ENCODE measurements at places on chromosomes 12 and 14.
A peak's percentile ranks its signal among the peaks of the same experiment; 100 is the strongest.

DNA sequence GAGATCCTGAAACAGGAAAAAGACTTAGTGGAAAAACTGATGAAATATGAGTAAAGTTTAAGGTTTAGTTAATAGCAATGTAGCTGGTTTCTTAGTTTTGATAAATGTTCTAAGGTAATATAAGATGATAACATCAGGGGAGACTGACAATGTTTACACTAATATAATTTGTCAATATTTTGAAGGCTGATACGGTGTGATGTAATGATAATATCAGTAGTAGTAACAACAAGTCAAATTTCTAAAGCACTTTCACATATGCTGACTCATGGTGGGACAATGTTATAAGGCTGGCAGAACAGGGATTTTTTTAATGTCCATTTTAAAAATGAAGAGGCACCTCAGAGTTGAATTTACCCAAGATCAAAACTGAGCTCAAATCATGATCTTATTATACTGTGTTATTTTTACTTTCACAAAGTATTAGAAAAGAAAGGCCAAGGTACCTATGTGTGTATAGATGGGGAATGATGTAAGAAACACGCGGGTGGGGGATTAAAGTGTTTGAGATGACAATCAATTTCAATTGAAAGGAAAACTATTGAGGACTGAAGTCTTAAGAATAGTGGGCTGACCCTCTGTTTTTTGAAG is 2.4 kb upstream of the FLRT2 start:
- DNase-seq = no peak

DNA sequence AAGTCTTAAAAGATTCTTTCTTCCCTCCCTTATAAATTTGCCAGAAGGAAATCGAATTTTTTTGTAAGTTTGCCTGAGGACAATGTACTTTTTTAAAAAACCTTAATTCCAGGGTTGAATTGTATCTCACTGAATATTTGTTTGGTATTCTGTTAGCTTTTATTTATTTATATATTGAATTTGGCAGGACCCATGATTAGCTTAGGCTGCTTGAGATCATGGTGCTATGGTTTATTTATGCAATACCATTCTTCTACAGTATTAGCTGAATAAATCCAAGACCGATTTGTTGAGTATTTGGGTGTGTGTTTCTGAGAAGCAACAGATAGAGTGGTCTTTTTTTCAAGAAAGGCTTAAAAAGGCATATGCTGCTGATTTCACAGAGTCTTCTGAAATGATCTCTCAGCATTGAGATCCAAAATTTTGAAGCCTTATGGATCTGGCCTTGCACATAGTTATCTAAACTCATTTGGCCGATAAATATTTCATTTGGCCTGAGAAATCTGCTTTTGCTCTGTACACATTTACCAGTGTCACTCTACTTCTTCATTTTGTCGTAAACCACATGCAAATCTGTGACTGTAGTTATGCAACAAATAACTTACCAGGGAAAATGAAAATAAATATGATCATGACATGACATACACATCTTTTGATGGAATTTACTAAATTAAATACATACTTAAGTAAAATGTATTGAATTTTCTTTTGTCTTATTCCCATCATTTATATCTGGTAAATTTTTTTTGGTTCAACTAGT is 265.8 kb upstream of the FLRT2 start:
- DNase-seq = no peak

- DNase-seq = no peak
Measured at GRCh38 chr12:24491968-24492367, 456.9 kb downstream of the BCAT1 start.

DNA sequence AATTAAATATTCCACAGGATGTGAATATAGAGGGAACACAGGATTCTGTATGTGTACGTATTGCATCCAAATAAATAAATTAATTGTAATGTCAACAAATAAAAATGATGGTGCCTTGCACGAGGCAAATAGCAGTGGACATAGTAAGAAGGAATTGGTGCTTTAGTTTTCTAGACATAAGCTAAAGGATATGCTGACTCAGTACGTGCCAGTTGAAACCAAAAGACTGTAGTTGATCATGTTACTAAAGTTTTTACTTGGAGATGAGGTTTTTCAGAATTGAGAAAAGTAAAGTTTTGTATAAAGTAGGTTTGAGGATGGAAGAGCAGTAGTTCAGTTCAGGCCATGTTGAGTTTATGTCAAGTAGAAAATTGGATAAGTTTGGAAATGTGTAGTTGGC is 807.2 kb downstream of the SLC16A7 start:
- no peak for DNase-seq

- no peak for DNase-seq
Measured at GRCh38 chr14:60738843-60739508, 4.4 kb downstream of the MNAT1 start.

- no peak for DNase-seq
Measured at GRCh38 chr12:66799551-66799950, 120.7 kb upstream of the GRIP1 start.

DNA sequence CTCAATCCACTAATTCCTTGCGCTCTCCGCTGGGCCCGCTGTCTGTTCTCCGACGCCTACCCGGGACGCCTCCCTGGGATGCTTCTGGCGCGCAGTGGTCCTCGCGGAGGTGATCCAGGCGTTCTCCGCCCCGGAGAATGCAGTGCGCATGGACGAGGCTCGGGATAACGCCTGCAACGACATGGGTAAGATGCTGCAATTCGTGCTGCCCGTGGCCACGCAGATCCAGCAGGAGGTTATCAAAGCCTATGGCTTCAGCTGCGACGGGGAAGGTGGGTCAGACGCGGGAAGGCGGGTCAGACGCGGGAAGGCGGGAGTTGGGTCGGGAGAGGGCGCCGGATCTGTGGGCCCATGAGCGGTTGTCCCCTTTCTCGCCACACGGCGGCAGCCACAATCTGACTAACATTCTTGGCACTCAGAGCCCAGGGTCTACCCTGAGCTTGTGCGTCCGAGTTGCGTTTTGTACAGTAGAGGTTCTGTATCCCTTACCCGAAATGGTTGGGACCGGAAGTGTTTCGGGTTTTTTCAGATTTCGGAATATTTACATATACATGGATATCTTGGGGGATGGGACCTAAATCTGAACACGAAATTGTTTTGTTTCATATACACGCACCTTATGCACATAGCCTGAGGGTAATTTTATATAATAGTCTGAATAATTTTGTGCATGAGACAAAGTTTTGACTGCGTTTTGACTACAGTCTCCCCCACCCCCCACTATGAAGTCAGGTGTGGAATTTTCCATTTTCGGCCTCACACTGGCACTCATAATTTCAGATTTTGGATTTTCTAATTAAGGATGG is 762 bp downstream of the C12orf57 start:
- DNase-seq = peak; percentile 55

- DNase-seq = no peak
Measured at GRCh38 chr12:122545855-122546254, 18.8 kb downstream of the KNTC1 start.

DNA sequence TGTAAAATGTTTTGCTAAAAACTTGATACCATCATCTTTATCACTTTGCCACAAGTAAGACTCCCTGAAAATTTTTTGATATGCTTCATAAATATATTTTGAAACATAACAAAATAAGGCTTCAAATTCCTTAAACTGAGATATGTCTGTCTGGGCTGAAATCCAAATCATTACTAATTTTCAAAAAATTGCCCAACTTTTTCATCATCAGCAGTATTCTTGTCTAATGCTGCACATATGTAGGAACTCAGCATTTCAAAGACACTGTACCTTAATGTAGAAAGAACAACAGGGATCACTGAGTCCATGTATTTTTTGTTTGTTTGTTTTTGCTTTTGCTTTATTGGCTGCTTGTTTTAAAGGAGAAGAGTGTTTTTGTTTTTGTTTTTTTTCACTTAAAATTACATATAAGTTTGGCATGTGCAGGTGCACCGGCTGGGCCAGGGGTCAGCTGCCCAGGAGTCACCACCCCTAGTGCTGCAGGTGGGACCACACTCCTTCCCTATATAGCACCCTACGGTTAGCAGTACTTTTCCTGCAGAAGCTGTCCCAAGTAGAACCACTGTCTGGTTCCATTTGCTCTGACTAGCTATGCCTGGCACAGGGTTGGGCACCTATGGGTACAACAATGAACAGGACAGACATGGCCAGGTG is 231.2 kb downstream of the PIK3C2G start:
- no peak for DNase-seq

DNA sequence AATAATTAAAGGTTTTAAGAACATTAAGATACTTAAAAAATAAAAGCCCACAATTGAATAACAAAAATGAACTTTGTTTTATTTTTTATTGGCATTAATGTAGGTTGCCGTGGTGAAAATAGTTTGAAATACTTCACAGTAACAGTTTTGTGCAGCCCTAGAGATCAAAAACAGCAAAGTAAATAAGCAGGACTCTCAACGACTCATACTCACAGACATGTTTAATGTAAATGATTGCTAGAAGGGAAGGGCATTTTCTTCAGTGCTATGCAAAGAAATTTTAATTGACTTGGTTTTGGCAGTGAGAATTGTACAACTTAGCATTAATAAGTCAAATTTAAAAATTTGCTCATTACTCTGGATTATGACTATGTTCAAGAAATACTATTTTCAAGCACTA is 16.0 kb downstream of the TRMT5 start:
- no peak for DNase-seq

- no peak for DNase-seq
Measured at GRCh38 chr12:72313806-72314205, 41.6 kb downstream of the TRHDE start.

- no peak for DNase-seq
Measured at GRCh38 chr12:54299515-54300224, 1.1 kb downstream of the NFE2 start.

DNA sequence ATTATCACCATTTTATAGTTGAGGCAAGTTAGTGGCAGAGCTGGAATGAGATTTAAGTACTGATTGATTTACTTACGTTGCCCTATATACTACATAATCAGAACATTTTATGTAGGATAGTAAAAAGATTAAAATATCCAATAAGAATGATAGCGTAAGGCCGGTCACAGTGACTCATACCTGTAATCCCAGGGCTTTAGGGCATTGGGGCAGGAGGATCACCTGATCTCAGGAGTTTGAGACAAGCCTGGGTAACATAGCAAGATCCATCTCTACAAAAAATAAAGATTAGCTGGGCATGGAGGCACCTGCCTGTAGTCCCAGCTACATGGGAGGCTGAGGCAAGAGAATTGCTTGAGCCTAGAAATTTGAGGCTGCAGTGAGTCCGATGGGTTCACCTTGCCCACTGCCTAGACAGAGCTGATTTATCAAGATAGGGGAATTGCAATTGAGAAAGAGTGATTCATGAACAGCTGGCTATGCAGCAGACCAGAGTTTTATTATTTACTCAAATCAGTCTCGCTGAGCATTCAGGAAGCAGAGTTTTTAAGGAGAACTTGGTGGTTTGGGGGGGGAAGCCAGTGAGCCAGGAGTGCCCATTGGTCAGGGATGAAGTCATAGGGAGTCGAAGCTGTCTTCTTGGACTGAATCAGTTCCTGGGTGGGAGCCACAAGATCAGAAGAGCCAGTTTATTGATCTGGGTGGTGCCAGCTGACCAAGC is 24.7 kb upstream of the SGPP1 start:
- DNase-seq = no peak

DNA sequence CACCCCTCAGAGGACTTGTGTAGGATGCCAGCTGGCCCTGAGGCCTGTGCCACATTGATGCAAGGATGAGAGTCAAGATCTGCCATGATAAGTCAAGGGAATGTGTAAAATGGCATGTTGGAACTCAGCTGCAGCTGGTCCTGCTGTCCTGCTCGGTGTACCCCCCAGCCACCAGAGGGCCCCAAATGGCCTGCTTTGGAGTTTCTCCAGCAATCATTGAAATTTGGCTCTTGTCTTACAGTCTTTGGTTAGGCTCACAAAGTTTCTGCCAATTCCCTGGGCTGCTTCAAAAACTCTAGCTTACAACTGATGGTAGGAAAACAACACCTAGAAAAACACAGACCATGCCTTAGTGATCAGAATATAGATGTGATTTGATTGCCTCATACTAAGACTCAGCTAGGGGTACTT is 76.8 kb downstream of the HSD17B6 start:
- DNase-seq = no peak

DNA sequence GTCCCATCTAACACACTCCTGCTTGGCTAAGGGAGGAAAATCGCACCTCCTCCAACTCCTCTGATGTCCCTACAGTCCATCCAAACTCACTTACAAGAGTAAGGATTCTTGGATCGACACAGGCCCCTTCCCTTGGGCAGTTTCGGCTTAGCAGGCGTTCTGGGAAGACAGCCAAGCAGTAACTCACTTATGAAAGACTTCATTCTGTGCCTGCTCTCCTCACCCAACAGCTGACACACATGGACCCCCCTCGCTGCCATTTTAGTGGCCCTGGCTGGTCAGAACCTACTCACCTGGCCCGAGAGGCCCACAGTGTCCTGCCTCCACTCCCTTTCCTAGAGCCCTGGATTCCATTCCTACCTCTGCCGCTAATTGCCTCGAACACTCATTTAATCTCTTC is 52.3 kb upstream of the BCL2L14 start:
- DNase-seq = no peak

DNA sequence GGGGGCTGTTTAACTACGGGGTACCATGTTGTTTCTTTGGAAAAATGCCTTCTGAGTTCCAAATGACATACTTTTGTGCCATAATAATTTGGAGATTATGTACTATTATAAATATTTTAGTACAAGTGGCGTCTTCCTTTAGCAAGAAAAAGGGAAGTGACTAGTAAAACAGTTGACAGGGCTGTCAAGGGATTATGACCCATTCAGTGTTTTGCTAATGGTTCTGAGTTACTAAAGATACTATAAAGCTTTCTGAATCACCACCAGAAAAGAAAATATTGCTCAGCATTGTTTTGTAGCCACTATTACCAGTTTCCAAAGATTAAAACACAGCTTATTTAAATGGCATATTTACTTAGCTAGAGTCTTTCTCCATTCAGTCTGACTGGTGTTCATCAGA is 334.9 kb downstream of the SNAPC1 start:
- no peak for DNase-seq

DNA sequence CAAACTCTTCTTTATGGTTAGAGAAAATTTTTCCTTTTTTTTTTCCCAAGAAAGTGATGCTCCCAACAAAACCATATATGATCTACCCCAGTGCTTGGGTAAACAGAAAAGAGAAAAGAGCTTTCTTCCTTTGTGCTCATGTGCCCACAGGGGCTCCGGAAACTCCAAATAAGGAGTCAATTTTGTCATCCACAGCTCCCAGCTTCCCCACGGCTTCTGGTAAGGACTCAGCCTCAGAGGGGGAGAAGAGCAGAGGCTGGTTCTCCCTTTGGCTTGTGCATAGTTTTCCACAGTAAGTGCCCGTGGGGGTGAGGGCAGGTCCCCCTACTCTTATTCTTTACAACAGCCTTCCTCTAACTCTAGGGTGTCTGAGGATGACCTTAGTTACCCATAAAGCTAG is 13.3 kb upstream of the RGS6 start:
- DNase-seq = no peak

- DNase-seq = no peak
Measured at GRCh38 chr12:1838205-1838993, 18.0 kb downstream of the LRTM2 start.

DNA sequence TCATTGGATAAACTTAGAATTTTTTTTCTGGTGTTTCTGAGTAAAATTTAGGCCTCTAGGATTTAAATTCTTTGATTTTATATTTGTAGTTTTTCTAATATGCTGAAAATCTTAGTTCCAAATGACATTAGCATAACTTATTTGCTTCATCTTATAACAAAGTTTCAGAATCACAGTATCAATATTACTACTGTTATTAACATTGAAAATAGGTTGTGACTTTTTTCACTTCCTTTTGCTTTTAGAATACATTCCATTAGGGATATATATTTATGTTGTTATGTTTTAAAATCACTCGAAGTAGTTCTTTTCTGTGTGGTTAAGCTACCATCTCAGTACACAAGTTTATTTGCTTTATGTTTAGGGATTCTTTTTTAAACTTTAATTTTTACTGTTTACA is 12.8 kb downstream of the RAB3IP start:
- DNase-seq = no peak
